Stimulated activated CD4-positive, alpha-beta T cell treated with anti-CD3 and anti-CD28 coated beads, Interleukin-1b, Interleukin-23, amount 100 ng/mL, for 1 hour (primary cell): ENCODE measurements at places on chromosomes 7 and 10.

- DNase-seq: peak; percentile 43
Measured at GRCh38 chr10:72087969-72088888, at the start of gene SPOCK2. Gene SPOCK2 (minus strand): TSS chr10:72088551. CDS start chr10:72088328, 223 bp downstream.

DNA sequence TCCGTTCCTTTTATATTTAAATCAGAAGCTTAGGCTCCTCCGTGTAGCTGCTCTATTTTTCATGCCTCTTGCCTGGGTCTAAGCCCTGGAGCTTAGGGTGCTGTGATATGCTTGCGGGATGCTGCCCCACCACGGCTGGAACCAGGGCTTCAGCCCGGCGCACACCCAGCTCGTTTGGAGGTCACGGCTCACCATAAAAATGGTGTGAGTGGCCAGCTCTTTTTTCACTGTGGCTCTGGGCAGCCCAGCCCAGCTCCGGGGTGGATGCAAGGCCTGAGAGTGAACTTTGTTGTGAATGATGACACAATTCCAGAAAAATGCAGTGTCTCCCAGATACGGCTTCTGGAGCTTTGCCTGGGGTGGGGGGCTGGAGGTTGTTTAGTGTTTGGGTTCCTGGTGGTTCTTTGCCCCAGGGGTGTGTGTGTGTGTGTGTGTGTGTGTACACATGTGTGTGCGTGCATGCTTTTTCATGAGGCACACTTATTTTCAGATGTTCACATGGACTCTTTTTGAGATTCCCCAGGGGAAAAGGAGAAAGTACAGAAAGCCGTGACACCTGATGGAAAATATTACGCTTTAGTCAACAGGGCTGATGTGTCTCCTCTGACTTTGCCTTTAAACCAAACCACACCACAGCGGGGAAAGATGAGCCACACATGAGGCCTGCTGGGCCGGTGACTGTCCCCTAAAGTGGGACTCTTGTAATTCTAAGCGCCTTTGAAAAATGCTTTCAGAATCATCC lies 46.2 kb downstream of the GRK5 start:
- no peak for DNase-seq

DNA sequence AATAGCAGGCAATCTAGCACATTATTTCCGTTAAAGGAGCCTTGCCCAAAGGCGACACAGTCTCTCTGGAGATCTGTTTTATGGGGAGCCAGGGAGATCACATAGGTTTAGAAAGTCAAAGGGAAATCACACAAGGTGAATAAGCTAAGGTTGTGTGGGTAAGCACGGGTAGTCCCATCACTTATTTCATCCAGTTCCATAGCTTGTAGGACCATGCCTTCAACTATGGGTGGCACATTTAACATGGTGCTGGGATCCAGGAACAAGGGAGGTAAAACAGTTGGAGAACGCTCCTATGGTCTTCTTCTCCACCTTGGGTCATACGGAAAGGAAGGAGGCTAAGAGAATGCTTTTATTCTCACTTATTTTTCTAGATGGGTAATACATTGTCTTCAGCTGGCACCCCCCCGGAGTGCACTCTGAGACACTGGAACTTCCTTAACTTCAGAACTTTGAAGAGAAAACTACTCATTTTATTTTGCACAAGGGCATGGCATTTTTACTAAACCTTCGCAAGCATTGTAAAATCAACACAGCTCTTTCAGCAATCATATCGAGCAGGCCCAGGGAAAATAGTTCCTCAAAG lies 435.4 kb downstream of the KIF20B start:
- no peak for DNase-seq

DNA sequence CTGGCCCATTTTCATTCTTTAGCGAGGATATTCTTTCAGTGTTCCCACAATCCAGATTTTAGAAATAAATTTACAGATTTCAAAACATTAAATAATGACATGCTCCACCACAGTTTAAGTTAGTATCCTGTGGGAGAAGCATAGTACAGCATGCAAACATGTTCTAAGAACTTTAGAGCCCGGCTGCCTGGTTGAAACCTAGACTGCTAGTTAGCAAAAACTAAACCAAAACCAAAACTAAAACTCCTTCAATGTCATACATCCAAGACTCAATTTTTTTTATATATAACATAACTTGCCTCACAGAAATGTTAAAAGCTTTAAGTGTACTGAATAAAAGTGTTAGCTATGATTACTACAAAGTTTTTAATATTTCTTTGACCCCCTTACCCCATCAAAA lies 17.0 kb downstream of the TRA2A start:
- no peak for DNase-seq

- DNase-seq: no peak
Measured at GRCh38 chr7:106339513-106340246, 54.9 kb upstream of the NAMPT start.

GRCh38 chr10:125097409-125098070 lies 62.8 kb downstream of the CTBP2 start:
- no peak for DNase-seq

- no peak for DNase-seq
Measured at GRCh38 chr10:112716924-112717413, 233.1 kb upstream of the TCF7L2 start.

DNA sequence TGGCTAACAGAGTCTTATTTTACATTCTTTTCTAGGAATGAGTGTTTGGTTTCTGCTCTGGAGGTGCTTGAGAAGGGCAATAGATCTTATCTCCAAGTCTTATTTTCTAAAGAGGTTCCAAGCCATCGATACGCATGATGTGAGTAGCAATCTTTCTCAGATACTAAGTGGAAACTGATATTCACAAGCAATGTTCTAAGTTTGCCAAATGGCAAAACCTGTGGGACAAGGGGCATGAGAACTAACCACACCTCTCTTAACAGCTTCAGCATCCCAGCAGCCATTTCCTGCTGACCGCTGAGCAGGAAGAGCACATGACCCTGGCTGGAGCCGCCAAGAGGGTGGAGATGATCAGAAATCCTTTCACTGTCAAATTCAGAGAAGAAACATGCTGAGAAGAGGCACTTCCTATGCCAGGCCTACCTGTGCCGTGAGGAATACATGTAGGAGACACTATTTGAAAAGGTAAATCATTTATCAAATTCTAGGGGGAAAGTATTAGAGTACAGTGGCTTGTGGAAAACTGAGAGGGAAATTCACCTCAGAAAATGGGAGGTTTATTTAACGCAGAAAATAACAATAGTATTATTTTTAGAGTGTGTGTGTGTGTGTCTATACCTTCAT lies 35.2 kb downstream of the CCDC71L start:
- DNase-seq: no peak

DNA sequence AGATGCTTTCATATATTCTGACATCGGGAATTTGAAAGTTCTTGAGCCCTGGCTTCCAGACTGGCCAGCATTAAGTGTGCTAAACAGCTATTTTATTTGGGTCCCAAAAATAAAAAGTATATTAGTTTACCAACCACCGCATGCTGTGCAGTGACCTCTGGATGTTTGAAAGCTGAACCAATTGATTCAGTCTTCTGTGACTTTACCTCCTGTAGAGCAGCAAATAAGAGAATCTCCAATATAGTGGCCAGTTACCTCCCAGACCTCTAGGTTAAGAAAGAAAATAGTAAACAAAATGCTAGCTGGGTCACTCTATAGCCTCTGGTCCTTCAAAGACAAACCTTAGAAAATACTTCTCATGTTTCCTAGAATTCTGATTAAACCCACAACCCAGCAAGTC lies 424.6 kb upstream of the NFE2L3 start:
- DNase-seq: no peak
